Midbrain (tissue), 1 donor: ENCODE measurements at places on chromosomes 3 and 15.

DNA sequence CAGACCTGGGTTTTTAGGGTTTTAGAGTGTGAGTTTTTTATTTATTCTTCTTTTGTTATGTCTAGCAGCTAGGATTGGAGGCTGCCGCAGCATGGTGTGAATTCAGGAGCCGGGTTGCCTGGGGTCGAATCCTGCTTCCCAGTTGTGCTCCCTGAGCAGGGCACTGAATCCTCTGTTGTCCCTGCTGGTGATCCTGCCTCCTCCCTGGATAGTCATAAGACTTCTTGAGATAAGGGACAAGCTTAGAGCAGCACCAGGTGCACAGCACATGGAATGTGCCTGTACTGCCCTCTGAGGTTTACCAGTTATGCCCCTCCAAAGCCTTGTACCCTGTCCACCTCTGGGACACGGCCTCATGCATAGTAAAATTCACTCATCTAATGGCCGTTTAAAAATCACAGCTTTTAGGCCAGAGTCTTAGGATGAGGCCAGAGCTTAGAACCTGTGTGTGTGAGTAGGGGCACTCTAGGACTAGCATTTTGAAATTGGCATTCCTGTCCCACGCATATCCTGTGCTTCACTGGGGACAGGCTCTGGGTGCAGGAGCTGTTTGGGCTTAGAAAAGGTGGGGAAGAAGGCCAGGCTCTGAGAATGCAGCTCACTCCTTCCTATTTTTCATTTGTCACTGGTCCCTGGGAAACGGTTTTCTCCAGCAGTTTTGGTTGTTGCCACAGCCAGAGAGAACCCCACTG is 47.7 kb downstream of the CHCHD6 start:
- DNase-seq = no peak

GRCh38 chr15:56628893-56629532 is 104.3 kb downstream of the ZNF280D start:
- DNase-seq = no peak

DNA sequence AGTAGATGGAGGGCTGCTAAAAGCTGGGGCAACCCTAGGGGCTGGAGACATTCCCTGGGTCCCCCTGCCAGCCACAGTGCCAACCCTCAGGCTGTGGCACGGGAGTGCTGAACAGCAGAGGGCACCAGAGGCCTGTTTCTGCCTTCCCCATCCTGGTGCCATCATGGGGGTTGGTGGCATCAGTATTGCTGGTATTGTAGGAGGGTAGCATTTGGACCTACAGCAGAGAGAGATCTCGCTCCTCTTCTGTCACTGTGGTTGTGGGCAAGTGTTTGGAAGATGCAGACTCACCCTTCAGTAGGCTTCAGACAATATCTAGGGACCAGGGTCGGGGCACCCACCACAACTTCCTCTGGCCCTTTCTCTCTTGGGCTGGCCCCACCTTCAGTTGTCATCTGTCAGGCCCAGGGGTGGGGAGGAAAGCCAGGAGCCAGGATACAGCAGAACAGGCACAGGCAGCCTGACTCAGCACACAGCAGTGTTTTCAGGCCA is 123.5 kb downstream of the RPLP1 start:
- peak; percentile 27 for DNase-seq

GRCh38 chr15:38809621-38810020 is 245.0 kb upstream of the RASGRP1 start:
- no peak for DNase-seq

- DNase-seq = no peak
Observed at GRCh38 chr3:170889132-170889531, 19.1 kb upstream of the RPL22L1 start.

GRCh38 chr3:37824090-37824953 is 37.4 kb upstream of the CTDSPL start:
- DNase-seq = no peak

DNA sequence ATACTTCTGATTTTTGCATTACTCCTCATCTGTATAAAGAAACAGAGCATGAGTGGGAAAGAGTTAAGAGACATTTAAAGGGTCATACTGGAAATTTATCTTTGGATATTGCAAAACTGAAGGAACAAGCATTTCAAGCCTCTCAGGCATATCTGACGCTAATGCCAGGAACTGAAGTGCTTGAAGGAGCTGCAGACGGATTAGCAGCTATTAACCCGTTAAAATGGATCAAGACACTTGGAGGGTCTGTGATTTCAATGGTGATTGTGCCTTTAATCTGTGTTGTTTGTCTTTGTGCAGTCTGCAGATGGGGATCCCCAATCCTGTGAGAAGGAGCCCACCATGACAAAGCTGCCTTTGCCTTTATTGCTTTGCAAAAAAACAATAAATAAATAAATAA is 202.5 kb upstream of the UBE3A start:
- no peak for DNase-seq
